PC-9 (cell line): ENCODE measurements at places on chromosomes 16 and 17.

DNA sequence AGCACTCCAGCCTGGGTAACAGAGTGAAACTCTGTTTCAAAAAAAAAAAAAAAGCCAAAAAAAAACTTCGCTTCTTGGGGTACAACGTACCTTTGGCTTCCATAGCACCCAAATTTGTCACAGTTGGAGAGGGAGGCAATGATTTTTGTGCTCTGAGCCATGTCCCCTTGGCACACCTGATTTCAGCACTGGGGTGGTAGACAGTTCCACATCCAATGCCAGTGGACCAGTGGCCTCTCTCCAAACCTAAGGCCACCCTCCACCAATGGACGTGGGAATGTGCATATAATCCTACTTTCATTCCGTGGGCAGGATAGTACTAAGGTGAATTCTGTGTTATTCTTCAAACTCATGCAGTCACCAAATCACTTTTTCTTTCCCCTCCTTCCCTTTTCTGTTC, 47.5 kb downstream of the SALL1 start:
- H3K36me3 ChIP-seq = no peaks in the 10 kb centered on the region
- H3K4me3 ChIP-seq = no peak overlapping the region
- no peaks in the 10 kb centered on the region for H3K27me3 ChIP-seq
- no peaks in the 10 kb centered on the region for H3K4me1 ChIP-seq
- DNase-seq = no peak

GRCh38 chr16:68644715-68645493, at the start of gene CDH3:
TSS of gene CDH3 (plus strand) at chr16:68645310. CDS start at chr16:68645380, 70 bp downstream.
- peak; percentile 77 for DNase-seq
- H3K27ac ChIP-seq = peak within 1 kb of the TSS; percentile 66
- peaks cover 42% of the 10 kb centered on the region for H3K4me1 ChIP-seq
- H3K36me3 ChIP-seq = no peaks in the 10 kb centered on the region; the same call in 1 of the 2 replicates
- no peaks in the 10 kb centered on the region for H3K27me3 ChIP-seq
- peak within 1 kb of the TSS; percentile 99 for H3K4me3 ChIP-seq

- no peaks in the 10 kb centered on the region for H3K36me3 ChIP-seq
- DNase-seq = no peak
- no peak overlapping the region for H3K27ac ChIP-seq
- no peaks in the 10 kb centered on the region for H3K4me1 ChIP-seq
- no peaks in the 10 kb centered on the region for H3K27me3 ChIP-seq
- no peak overlapping the region for H3K4me3 ChIP-seq
These were observed 92.0 kb downstream of the MAP2K6 start for GRCh38 chr17:69506489-69506888.

- no peak overlapping the region for H3K4me3 ChIP-seq
- no peak for DNase-seq
- no peaks in the 10 kb centered on the region for H3K36me3 ChIP-seq
- H3K27ac ChIP-seq = no peak overlapping the region
These were observed 211.1 kb upstream of the CHMP6 start for GRCh38 chr17:80780381-80781198.

GRCh38 chr17:27664606-27664965, 33.6 kb downstream of the LGALS9 start:
- H3K4me3 ChIP-seq = no peak overlapping the region
- peaks cover 59% of the 10 kb centered on the region for H3K27me3 ChIP-seq
- DNase-seq = no peak
- no peaks in the 10 kb centered on the region for H3K36me3 ChIP-seq
- no peak overlapping the region for H3K27ac ChIP-seq

DNA sequence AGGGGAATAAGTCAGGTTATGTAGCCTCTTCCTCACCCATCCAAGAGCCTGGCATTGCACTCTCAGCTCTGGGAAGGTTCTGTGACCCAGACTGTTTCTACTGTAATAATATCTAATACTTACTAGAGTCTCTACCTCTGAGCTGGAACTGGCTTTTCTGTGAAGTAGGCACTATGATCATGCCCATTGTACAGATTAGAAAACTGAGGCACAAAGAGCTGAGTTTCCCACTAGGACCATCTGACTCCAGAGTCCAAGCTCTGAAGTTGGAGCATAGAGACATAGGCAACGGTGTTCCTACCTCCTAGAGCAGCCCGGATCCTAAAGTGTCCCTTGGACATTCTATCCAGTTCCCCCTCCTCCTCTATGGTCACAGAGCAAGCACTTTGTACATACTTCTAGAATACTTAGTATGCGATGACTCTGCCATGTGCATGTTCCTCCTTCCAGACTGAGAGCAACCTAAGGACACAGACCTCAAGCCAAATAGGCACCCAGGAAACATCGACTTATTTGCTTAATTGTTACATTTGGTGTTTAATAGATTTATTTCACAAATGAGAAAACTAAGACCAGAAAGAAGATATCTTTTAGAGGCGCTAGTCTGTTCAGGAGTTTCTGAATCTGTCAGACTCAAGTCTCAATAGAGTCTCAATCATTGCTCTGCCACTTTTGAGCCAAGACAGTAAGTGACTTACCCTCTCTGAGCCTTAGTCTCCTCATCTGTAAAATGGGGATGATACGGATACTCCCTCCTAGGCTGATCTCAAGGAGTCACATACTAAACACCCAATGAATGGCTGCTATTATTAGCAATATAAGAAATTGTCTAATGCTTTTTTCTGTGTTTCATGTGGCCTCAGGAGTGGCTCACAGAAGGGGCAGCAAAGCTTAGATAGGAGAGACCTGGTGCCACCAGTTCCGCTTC, 3.6 kb downstream of the CLEC19A start:
- DNase-seq = no peak
- no peaks in the 10 kb centered on the region for H3K36me3 ChIP-seq
- H3K4me1 ChIP-seq = peaks cover 20% of the 10 kb centered on the region
- H3K27ac ChIP-seq = no peak overlapping the region
- H3K4me3 ChIP-seq = no peak overlapping the region

GRCh38 chr17:830950-831349, 48.8 kb downstream of the MRM3 start:
- H3K4me1 ChIP-seq = no peaks in the 10 kb centered on the region
- H3K36me3 ChIP-seq = no peaks in the 10 kb centered on the region
- DNase-seq = no peak
- no peak overlapping the region for H3K27ac ChIP-seq
- H3K4me3 ChIP-seq = no peak overlapping the region

DNA sequence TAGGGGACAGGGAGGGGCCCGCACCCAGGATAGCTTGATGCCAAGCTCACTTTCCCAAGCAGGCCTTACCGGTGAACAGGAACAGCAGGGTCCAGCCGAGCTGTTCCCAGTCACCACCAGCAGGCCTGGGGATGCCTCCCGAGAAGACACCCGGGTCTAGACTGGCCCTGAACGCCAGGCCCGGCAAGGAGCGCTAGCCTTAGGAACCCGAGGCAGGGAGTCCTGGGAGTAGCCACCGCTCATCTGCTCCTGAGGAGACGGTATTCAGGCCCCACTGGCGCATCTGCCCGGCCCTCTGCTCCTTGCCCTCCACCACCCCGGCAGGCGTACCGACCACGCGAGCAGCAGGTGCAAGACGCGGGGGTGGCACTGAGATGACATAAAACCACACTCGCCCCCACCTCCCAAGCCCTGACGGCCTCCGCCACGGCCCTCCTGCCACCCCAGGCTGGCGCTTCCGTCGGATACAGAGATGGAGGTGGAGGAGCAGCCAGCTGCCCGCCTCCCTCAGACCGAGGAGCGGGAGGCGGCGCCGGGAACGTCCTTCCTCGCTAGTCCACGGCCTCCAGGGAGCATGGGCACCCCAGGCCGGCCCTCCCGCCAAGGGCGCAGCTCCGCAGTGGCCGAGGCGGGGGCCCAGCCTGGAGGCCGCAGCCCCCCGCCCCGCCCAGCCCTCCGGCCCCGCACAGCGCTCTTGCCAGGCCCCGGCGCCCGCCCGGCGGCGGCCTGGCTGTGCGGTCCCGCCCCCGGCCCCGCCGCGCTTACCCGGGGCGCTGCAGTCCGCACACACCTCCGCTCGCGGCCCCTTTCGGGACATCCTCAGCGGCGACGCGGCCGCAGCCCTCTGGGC, 661 bp downstream of the GIT1 start:
- peak overlapping the region; percentile 93 for H3K4me3 ChIP-seq
- 0 out of 2 replicates have a peak overlapping the region, but pooled peaks have one; percentile 4 for H3K27ac ChIP-seq
- H3K36me3 ChIP-seq = no peaks in the 10 kb centered on the region

- DNase-seq = no peak
- no peak within 1 kb of the TSS for H3K4me3 ChIP-seq
- H3K27ac ChIP-seq = no peak within 1 kb of the TSS
- H3K27me3 ChIP-seq = no peaks in the 10 kb centered on the region
- no peaks in the 10 kb centered on the region for H3K4me1 ChIP-seq
These were observed at the start of gene RSKR for GRCh38 chr17:28613931-28614381. TSS of gene RSKR (minus strand) at chr17:28614185. CDS start at chr17:28614161, 24 bp downstream.

DNA sequence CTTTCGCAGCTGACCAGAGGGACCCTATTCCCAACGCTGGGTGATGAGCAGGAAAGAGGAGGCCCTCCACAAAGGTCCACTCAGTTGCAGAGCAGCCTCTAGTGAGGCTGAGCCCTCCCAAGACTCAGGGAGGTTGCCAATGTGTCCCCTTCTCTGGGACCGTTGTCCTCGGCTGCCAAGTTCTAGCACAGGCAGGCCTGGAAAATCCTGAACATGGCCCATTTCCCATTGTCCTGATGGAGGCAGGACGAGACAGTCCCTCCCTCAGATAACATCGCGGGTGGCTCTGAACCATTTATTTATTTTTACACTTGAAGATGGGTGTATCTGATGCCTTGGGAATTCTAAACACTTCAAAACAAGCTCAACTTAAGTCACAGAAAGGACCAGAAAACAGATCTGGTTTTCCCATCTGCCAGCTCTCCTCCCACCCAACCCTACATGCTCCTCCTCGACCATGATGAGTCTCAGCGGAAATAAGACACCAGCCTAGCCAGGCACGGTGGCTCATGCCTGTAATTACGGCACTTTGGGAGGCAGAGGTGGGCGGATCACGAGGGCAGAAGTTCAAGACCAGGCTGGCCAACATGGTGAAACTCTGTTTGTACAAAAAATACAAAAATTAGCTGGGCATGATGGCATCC, 12.8 kb downstream of the CDIP1 start:
- H3K4me1 ChIP-seq = no peaks in the 10 kb centered on the region
- DNase-seq = no peak
- H3K36me3 ChIP-seq = no peaks in the 10 kb centered on the region

DNA sequence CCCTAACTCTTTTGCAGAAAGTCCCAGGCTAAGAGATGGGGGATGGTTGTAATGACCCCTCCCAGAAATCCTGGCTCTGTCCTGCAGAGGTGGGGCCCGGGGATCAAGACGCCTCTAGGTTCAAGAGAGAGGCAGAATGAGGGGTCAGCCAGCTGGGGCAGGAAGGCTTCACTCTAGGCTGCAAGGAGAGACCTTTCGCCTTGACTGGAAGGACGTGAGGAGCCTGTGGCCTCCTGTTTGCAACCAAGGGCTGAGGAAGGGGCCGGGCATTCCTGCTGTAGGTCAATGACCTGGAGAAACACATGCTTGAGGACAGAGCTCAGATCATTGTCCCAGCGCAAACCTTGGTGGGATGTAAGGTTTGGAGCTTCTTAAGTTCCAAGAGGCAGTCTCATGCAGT, 8.7 kb upstream of the CETP start:
- H3K4me3 ChIP-seq = no peak overlapping the region
- no peaks in the 10 kb centered on the region for H3K27me3 ChIP-seq
- DNase-seq = no peak
- H3K4me1 ChIP-seq = no peaks in the 10 kb centered on the region
- H3K27ac ChIP-seq = no peak overlapping the region

GRCh38 chr16:1326391-1326790, 7.1 kb upstream of the BAIAP3 start:
- no peak for DNase-seq
- H3K27me3 ChIP-seq = no peaks in the 10 kb centered on the region
- H3K36me3 ChIP-seq = no peaks in the 10 kb centered on the region; the same call in 1 of the 2 replicates
- H3K4me3 ChIP-seq = no peak overlapping the region
- peaks cover 2% of the 10 kb centered on the region for H3K4me1 ChIP-seq
- H3K27ac ChIP-seq = no peak overlapping the region

- H3K4me1 ChIP-seq = no peaks in the 10 kb centered on the region
- DNase-seq = no peak
- no peak overlapping the region for H3K27ac ChIP-seq
- no peak overlapping the region for H3K4me3 ChIP-seq
- peaks cover 37% of the 10 kb centered on the region for H3K27me3 ChIP-seq
These were observed 25.6 kb downstream of the TPSG1 start for GRCh38 chr16:1199347-1200013.

DNA sequence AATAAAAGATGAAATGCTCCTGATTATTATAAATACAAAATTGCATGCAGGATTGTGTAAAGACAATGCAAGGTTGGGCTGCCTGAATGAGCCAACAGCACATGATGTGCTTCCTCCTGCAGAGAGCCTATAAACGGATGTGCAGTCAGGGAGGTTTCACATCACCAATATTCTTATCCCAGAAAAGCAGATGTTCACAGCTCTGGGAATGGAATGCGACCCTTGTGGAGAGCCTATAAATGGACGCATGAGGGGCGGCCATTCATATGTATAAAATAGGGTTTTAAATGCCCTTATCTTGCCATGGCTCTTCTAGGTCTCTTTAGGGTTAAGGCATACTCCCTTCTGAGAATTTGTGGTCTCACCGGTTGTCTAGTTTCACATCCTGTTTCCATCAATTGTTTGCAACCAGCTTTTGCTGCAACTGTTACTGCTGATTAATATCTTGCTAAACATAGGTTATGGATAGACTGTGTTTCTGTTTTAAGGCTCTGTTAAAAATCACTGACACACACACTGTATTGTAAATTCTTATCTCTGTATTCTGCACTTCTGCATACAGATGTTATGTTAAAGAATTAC, 31.9 kb downstream of the SLFN11 start:
- no peak for DNase-seq
- no peaks in the 10 kb centered on the region for H3K36me3 ChIP-seq
- peaks cover 41% of the 10 kb centered on the region for H3K27me3 ChIP-seq
- no peak overlapping the region for H3K4me3 ChIP-seq

DNA sequence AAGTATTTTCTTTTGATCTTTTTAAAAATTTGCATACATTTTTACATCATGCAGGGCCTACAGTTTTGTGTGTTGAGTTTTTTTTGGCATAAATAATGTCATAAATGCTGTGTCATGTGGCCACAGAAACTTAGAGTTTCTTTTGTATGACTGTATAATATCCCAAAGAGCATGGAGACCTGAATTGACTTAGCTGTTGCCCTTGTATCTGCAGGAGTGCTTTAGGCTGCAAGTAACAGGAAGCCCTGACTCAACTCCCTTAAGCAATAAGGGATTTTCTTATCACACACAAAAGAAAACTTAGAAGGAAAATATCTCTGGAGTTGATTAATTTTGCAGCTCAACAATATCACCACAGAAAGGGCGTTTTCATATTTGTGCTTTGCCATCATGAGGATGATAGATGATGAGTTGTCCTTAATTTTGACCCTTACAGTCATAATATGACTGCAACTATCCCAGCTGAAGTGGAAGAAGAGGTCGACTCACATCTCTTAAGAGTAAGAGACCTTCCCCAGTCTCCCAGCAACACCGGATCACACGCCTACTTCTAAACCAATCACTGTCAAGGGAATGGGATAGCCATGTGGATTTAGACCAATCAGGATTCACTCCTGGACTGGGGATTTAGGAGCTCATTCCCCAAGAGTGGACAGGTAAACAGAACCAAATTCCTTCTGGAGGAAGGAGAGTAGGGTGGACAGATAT, 138.9 kb downstream of the GSG1L start:
- no peaks in the 10 kb centered on the region for H3K4me1 ChIP-seq
- H3K4me3 ChIP-seq = no peak overlapping the region
- no peak overlapping the region for H3K27ac ChIP-seq
- no peak for DNase-seq
- H3K27me3 ChIP-seq = peaks cover 83% of the 10 kb centered on the region
- no peaks in the 10 kb centered on the region for H3K36me3 ChIP-seq
